CD8-positive, alpha-beta memory T cell (primary cell): ENCODE measurements at places on chromosomes 12 and 14.

DNA sequence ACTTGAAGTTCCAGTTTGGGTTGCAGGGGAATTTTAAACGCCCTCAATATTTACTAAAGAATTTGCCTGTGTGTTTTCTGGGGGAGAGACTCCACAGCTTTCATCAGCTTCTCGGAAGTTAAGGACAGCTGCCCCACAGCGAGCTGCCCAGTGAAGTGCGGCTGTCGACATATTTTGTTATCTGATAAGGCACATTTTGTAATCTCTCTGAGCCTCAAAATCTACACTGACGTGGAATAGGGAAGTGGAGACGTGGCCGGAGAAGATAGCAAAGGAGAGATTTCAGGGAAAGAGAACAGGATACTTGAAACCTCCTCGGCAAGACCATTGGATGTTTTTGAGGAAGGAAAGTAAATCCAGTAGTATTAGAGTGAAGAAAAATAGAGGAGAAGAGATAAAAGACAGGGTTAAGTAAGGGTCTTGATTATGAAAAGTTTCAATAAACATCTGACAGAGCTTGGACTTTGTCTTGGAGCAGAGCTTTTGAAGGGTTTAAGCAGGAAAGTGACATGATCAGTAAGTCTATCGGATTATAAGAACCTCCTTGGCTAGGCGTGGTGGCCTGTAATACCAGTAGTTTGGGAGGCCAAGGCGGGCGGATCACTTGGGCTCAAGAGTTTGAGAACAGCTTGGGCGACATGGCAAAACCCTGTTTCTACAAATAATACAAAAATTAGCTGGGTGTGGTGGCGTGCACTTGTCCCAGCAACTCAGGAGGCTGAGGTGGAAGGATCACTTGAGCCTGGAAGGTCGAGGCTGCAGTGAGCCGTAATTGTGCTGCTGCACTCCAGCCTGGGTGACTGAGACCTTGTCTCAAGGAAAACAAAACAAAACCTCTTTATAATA is 1.1 kb downstream of the POLR3B start:
- H3K4me3 ChIP-seq: peak overlapping the region; percentile 93
- H3K4me1 ChIP-seq: peaks cover 15% of the 10 kb centered on the region
- H3K27me3 ChIP-seq: no peaks in the 10 kb centered on the region
- H3K36me3 ChIP-seq: no peaks in the 10 kb centered on the region

DNA sequence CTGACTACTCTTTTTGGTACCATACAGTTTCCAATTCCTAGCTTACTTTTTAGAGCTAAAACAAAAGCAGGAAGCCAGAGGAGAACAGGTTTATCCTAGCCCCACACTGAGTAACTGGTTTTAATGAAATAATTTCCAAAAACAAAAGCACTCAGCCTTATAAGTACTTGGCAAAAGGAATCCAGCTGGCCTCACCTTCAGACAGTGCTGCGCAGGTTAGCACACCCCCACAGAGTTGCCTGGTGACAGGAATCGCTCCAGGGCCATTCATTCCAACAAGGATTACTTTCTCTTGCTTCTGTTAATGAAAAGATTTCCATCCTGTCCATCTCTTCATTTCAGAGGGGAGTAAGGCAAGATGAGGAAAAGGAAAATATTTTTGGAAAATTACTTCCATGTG is 84.6 kb downstream of the SCFD1 start:
- no peaks in the 10 kb centered on the region for H3K4me1 ChIP-seq
- H3K27ac ChIP-seq: no peak overlapping the region
- no peaks in the 10 kb centered on the region for H3K27me3 ChIP-seq

DNA sequence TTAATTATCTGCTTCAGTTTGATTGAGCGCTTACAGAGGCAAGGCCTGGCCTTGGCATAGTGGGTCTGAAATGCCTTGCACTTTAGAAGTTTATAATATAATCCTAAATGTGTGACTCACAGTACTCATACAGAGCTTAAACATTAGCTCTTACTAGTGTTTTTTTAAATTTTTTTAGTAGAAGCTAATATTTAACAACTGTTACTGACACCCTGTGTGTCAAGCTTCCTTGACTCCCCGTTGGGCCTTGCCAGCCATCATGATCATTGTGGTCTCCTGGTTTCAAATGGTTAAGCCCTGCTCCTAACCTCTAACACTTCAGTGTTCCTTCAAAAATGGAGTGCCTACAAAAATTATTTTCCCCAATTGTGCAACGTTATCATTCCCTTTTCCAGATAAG is 126.9 kb downstream of the GALC start:
- H3K4me3 ChIP-seq: no peak overlapping the region
- no peak for DNase-seq
- no peaks in the 10 kb centered on the region for H3K4me1 ChIP-seq
- no peak overlapping the region for H3K27ac ChIP-seq

DNA sequence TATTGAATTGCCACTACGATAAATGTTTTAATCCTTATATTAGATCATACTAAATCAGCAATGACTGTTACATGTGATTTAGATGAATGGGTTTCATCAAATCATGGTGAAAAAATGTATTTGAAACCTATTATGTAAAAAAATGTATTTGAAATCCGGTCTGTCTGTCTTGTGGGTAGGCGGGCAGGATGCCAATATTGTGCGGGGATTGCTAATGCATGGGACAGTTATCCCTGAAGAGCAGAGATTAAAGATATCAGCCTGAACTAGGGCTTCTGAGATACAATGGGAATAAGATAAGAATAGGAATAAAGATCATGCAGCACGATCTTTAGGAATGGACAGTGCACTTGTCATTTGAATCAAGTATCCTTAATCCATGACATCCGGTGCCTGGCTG is 134.0 kb downstream of the PRKCH start:
- H3K36me3 ChIP-seq: peaks cover 52% of the 10 kb centered on the region
- H3K27ac ChIP-seq: no peak overlapping the region
- peaks cover 69% of the 10 kb centered on the region for H3K4me1 ChIP-seq
- DNase-seq: no peak

DNA sequence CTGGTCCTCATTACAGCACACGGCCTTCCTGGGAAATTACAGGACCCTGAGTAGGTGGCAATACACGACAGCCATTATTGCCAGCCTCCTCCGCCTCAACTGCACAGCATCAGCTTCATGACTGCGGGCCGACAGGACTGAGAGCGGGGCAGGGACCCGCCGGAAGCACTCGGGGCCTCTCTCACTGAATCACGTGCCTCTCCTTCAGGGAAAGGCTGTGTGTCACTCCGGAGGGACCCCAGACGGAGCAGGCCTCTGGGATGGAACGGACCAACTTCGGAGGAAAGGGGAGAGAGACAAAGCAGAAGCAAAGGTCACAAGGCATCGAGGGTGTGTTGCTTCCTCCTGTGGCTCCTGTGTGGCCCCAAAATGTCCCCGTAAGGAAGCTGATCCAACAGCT is 90.0 kb downstream of the RNF34 start:
- H3K36me3 ChIP-seq: peaks cover 8% of the 10 kb centered on the region
- H3K27ac ChIP-seq: no peak overlapping the region
- H3K4me3 ChIP-seq: no peak overlapping the region
- no peaks in the 10 kb centered on the region for H3K4me1 ChIP-seq

- no peaks in the 10 kb centered on the region for H3K27me3 ChIP-seq
- H3K36me3 ChIP-seq: no peaks in the 10 kb centered on the region
- no peak for DNase-seq
- no peak overlapping the region for H3K4me3 ChIP-seq
Observed at GRCh38 chr14:59308673-59309072, 120.2 kb downstream of the DAAM1 start.

- H3K4me1 ChIP-seq: no peaks in the 10 kb centered on the region
- H3K4me3 ChIP-seq: no peak overlapping the region
Observed at GRCh38 chr12:80752464-80752863, 35.8 kb downstream of the MYF5 start.

DNA sequence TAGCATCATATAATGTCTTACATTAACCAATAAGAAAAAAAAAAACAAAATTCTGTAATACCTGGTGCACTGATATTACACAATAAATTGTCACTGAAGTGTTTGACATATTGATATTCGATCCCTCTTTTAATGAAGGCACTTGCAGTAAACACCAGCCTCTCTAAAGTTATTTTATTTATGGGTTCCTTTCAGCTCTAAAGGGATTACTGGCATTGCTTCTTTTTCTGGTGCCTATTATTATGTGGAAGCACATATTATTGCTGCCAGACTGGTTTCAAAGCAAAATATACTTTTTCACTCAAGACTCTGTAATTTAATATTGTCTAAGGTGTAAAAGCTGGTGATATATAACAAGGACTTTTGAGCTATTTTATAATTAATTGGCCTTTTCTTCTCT is 1090.5 kb downstream of the TRHDE start:
- no peak overlapping the region for H3K4me3 ChIP-seq
- DNase-seq: no peak
- no peaks in the 10 kb centered on the region for H3K4me1 ChIP-seq
- H3K27me3 ChIP-seq: no peaks in the 10 kb centered on the region
- no peak overlapping the region for H3K27ac ChIP-seq
- no peaks in the 10 kb centered on the region for H3K36me3 ChIP-seq

GRCh38 chr14:28983279-28983678 is 216.7 kb downstream of the FOXG1 start:
- no peaks in the 10 kb centered on the region for H3K4me1 ChIP-seq
- H3K27me3 ChIP-seq: no peaks in the 10 kb centered on the region
- H3K4me3 ChIP-seq: no peak overlapping the region
- no peaks in the 10 kb centered on the region for H3K36me3 ChIP-seq

GRCh38 chr14:72014486-72014885 is 82.3 kb downstream of the RGS6 start:
- no peaks in the 10 kb centered on the region for H3K36me3 ChIP-seq
- H3K4me1 ChIP-seq: no peaks in the 10 kb centered on the region
- DNase-seq: no peak
- H3K27ac ChIP-seq: no peak overlapping the region

DNA sequence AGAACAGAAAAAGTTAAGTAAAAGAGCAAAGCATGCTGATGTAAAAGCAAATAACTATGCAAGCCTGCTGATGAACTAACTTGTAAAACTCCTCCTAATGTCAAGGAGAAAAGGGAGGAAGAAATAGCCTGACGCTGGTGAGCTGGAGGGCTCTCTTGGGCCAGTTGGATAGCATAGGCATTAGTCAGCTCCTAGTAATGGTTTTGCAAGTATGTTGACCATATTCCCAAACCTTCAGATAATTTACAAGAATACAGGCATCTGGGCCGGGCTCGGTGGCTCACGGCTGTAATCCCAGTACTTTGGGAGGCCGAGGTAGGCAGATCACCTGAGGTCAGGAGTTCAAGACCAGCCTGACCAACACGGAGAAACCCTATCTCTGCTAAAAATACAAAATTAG is 871.4 kb downstream of the C12orf50 start:
- no peak overlapping the region for H3K27ac ChIP-seq
- DNase-seq: no peak
- no peaks in the 10 kb centered on the region for H3K4me1 ChIP-seq
- no peak overlapping the region for H3K4me3 ChIP-seq
- no peaks in the 10 kb centered on the region for H3K27me3 ChIP-seq

DNA sequence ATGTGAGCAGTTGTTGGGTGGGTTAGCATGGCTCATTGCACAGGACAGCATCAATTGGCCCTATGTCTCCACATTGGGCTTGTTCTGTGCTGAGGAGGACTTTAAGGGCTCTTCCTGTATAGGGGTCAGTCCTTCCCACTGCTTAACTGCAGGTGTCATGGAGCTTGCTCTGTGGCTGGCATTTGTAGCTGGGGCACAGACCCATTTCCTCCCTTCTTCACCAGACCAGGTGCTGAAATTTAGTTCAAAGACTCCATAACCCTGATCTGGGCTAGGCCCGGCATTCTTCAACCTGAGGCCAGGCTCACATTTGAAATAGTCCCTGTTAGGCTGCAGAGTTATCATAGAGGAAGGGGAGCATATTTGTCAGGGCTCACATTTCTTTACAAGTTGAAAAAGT is 12.8 kb downstream of the CHST11 start:
- DNase-seq: no peak
- no peak overlapping the region for H3K27ac ChIP-seq
- H3K4me3 ChIP-seq: no peak overlapping the region
- H3K27me3 ChIP-seq: no peaks in the 10 kb centered on the region
- peaks cover 96% of the 10 kb centered on the region for H3K4me1 ChIP-seq

DNA sequence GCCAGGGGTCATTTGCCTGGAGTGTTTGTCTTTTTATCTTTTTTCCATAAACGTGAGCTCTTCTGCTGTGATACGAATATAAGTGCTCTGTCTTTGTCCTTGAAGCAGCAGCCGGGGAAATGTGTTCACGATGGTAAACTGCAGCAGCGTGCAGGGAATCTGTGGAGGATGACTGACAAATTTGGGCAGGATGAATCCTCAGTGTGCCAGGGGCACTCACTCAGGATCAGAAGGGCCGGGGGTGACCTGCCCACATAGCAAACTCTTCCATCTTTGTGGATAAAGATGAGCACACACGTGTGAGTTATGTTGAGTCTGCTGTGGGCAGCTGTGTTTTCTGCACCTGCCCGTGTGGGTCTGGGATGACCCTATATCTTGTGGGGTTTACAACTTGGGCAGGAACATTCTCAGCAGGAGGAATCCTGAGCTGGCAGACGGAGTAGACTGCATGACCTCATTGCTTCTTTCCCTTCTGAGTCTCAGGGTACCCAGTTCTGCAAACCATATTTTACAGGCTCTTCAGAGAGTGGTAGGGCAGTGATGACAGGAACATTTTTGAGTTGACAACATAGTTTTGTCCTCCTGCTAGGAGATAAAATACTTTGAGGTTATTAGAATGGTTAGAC is 711 bp downstream of the ANO4 start:
- H3K4me3 ChIP-seq: no peak overlapping the region
- no peaks in the 10 kb centered on the region for H3K36me3 ChIP-seq
- H3K27me3 ChIP-seq: no peaks in the 10 kb centered on the region
- H3K27ac ChIP-seq: no peak overlapping the region
- no peaks in the 10 kb centered on the region for H3K4me1 ChIP-seq

- H3K4me3 ChIP-seq: no peak overlapping the region
- no peak overlapping the region for H3K27ac ChIP-seq
- DNase-seq: no peak
- no peaks in the 10 kb centered on the region for H3K27me3 ChIP-seq
- no peaks in the 10 kb centered on the region for H3K4me1 ChIP-seq
Observed at GRCh38 chr14:60064491-60065072, 27.1 kb upstream of the PCNX4 start.

DNA sequence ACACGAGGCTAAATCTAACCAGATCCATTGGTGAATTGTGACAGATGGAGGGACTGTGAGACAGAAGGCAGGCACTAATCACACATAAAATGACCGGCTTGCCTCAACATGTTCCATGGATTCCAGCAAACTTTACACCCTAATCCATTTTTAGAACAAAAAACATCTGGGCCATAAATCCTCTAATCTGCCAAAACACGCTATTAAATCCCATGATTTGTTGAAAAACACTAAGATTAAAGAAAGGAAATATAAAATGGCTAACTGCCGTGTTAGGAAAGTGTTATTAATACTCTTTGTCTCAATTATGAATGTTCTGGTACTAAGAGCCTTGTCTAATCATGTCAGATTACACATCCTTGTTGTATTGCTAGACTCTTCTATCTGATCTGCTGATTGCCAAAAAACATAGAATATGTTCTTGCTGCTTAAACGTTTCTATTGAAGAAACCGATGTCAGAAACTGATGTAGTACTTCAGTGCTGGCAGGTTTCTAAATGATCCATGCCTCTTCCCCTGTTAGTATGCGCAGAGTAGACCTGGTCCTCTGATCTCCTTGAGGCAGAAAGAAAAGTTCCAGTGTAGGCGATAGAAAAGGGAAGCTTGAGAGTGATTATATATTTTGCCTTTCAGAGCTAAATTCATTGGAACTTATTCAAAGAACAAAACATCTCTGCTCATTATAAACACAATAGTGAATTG is 384.9 kb downstream of the SOX5 start:
- H3K27ac ChIP-seq: no peak overlapping the region
- H3K27me3 ChIP-seq: no peaks in the 10 kb centered on the region
- no peak overlapping the region for H3K4me3 ChIP-seq
